Ovary (tissue), 10 donors: ENCODE measurements at places on chromosomes 13 and 19.
A peak's percentile ranks its signal among the peaks of the same experiment; 100 is the strongest.

- DNase-seq: no peak
Measured at GRCh38 chr19:8680676-8681344, 17.8 kb downstream of the ACTL9 start.

DNA sequence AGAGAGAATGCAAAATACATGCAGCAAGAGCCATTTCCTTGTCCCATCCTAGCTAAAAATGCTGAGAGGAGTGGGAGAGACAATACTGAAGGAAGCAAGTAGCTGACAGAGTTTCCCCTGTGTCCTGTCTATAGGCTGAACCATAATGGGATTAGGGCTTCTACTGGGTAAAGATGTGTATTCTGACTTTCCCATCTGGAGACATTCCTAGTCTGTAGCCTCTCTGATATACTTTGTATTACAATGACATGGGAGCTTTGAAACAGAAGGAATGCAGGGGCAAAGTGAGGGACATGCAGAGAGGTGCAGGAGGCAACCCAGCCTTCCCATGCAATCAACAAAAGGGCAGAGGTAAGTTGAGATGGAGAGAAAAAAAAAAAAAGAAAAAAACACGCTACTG lies 10.5 kb upstream of the GPC6 start:
- no peak for DNase-seq

- DNase-seq: no peak
Measured at GRCh38 chr19:45852983-45853382, 10.0 kb downstream of the SYMPK start.

GRCh38 chr19:7385062-7385461 lies 36.3 kb downstream of the ARHGEF18 start:
- no peak for DNase-seq

GRCh38 chr19:2973229-2973628 lies 4.1 kb upstream of the TLE6 start:
- no peak for DNase-seq

- no peak for DNase-seq
Measured at GRCh38 chr13:101556676-101557123, 104.2 kb downstream of the ITGBL1 start.

- peak; percentile 29 for DNase-seq
Measured at GRCh38 chr13:23547000-23547590, 23.1 kb upstream of the TNFRSF19 start.

GRCh38 chr19:1389033-1389940 lies 5.6 kb downstream of the NDUFS7 start:
- DNase-seq: no peak

- no peak for DNase-seq
Measured at GRCh38 chr13:99959127-99959539, 12.4 kb downstream of the ZIC5 start.

DNA sequence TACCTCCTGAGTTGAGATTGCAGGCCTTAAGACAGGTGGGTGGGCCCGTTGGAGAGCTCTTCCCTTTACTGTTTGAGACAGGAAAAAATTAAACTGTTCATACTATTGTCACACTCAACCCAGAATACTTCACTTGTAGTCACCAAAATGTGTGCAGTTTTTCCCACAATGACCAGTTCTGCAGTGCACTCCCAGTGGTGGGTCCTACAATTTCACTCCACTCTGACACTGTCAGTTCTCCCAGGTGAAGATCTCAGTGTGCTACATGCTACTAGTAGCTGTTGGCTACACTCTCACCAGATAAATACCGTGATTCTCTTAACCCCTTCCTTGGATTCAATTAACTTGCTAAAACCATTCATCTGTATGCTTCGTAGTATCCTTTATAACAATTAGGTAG lies 2.9 kb downstream of the ZNF665 start:
- no peak for DNase-seq

- DNase-seq: no peak
Measured at GRCh38 chr13:26811581-26811980, 51.0 kb upstream of the GPR12 start.

DNA sequence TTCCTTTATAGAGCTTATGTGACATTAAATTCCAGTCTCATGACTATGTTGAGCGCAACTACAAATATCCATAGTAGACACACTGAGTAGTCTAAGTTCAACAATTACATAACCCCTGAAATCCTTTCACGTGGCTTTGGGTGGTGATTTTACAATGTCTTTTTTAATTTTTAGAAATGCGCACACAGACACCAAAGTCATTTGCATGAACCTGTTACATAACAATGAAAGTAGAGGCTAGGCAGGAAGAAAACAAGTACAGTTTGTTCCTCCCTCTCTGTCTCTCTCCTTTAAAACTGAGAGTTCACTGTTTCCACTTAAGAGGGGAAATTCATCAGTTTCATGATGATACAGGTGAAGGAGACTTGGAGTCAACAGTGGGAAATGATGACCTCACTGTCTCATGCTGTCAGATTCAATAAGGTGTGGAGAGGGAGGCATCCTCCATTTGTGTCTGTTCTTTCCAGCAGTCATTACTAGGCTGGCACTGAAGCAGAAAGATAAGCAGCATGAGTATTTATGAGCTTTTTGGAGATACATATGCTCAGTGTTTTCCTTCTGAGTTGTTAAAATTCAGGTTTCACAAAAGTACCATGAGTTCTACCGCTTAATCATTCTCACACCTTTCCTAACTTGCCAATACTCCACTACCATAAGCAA lies 201.8 kb downstream of the LHFPL6 start:
- no peak for DNase-seq

DNA sequence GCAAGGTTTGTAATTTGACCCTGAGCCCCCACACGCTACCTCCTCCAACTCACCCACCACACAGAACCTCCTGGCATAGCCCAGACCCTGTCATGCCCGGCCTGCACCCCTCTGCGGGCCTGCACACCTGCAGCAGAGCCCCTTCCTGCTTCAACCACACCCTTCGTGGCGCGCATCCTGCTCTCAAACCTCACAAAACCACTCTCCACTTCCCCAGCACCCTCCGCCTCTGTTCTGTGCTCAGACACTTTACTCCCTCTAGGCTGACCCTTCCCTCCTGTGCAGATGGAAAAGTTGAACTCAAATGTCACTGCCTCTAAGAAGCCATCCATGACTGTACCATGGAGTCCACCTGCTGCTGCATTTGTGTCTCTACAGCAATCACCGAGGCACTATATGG lies 28.5 kb downstream of the FAAP24 start:
- DNase-seq: no peak

DNA sequence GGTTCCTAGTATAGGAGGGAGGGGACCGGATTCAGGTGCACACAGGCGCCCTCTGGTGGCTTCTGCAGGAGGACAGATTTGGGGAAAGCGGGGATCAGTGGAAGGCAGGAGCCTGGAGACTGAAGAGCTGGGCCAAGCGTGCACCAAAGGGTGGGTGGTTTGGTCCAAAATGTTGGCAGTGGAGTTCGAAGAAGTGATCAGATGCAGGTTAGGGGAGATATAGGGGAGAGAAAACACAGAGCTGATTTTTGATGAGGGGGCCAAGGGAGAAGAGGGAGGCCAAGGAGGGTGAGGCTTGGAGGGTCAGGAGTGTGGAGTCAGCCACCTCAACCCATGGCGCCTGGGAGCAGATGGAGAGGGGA lies 6.8 kb upstream of the CARM1 start:
- DNase-seq: peak; percentile 88

DNA sequence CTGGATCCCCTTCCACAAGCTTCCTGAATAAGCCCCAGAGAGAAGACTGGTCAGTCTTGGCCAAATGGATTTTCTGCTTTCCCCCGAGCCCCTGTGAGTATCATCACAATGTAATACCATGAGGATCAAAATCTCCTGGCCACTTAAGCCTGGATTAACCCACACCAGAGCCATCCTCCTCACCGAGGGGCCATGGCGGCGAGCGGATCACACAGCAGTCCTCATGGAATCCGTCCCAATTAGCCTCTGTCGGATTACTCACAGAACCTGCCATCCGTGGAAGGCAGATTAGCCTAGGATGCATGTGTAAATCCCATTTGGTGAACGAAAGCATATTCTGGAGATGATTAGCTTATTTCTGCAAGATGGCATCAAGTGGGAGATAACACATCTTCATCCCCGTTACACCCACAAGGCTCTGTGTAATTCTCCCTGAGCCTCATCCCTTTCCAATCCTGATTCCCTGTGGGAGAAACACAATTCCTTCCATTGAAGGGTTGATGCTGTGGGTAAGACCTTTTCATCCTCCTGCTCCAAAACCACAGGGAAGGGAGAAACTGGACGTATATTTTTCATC lies 42.5 kb downstream of the GNG7 start:
- no peak for DNase-seq

DNA sequence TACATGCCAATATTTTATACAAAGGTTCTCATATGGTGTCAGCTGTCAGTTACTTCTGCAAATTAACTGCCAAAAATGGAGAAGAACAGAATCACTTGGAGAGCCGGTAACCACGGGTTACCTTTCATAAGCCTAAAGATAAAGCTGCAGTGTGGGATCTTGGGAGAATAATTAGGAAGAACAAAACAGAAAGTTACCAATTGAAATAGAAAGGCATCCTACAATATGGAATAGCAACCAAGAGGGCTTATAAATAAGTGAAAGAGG lies 74.2 kb downstream of the TSHZ3 start:
- DNase-seq: no peak

DNA sequence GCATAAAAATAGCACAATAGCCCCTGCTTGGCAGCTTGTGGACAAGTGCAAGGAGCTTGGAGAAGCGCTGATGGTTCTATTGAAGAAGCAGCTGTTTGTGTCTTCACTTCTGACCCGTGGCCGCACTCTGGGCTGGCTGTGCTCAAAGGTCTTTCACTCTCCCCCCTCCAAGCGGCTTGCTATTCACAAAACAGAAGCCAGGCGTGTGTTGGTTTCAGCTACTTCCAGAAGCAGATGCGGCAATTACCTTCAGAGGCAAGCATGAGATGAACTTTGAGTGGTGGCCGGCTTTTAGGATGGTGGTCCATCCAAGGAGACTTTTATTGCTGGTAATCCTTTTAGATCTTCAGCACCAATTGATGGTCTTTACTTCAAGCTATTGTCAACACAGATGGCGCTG lies 188.5 kb upstream of the ARGLU1 start:
- no peak for DNase-seq

- DNase-seq: no peak
Measured at GRCh38 chr19:50239921-50240590, 36.6 kb downstream of the MYH14 start.

DNA sequence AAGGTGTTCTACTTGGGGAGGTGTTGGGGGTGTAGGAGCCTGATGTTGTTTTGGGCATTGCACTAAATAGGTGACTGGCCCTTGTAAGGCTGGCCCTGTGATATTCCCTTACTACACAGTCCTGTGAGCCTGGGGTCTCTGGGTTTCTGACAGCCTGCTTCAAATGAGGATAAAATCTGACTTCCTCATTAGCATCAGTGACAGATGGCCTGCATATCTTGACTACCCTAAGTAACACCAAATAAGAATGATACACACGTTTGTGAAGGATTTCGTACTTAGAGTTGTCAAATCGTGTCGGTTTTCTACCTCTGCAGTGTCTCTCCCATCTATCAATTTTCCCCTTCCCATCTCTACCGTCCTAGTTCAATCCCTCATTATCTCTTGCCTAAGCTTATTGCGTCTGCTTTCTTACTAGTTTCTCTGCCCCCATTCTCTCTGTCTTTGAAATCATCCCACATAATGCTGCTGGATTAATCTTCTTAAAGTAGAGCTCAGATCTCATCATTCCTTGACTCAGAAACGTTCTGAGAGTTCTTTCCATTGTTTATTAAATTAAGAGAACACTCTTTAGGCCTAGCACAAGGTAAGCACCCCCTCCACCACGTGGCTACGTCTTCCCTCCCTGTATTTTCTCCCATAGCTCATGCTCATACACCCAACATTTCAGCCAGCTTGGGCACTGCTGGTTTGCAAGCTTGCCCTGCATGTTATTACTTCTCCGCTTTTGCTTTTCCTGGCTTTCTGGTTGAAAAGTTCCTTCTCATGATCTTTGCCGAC lies 26.2 kb upstream of the CNMD start:
- no peak for DNase-seq

DNA sequence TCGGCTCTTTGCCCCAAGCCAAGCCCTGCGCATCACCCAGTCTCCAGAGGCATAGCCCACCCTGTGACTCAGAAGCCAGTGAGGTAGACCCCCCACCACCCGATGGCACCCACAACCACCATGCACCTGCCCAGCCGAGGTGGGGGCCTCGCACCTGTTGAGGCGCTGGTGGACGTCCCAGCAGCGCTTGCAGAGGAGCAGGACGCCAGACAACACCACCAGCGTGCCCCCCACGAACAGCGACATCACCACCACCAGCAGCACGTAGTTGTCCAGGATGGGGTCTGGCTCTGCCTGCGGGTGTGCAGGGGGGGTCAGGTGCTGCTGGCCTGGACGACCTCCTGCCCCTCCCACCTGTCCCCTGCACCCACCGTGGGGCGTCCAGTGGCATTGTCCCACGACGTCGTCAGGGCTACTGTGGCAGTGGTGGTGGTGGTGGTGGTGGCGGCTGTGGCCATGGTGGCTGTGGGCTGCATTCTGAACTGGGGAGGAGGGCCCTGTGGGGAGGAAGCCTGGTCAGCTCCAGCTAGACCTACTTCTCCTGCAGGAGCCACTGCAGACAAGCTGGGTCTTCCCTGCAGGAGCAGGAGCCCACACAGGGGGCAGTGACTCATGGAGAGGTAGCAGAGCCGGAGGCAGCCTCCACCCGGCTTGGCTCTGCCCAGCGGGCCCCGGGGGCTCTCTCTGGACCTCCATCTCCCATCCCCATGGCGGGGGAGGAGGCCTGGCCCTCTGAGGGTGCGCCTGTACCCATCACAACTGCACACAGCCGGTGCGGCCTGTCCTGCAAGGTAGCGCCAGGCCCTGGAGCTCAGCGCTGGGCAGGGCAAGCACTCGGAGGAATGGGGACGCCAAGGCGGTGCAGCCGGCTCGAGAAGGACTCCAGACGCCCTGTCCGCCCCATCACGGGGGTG lies 1.9 kb downstream of the CBARP start:
- no peak for DNase-seq

- DNase-seq: no peak
Measured at GRCh38 chr19:14775869-14776586, 2.3 kb downstream of the ADGRE2 start.

DNA sequence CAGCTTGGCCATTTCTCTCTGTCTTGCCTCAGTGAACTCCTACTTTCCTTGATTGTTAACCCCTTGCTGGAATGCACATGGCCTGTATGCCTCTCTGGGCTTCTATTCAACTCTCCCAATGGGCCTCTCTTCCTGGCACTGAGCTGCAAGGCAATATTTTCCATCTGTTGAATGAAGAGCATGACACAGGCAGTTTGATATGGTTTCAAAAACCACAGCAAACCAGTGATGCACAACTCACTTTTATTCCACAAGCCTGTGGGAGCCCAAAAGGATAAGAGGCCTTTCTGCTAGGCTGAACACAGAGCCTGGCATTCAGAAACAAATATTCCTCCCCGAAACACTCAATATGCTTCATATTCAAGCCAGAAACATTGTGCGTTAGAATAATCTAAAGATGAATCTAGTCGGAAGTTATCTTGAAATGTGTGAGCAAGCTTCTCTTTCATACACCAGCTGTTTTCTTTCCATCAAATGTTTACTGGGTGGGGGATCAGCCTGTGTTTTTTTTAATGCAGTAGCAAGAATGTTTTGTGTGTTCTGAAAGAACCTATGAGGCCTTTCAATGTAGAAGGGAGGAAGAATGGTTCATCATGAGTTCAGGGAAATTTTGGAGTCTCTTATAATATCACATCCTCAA lies 443.1 kb upstream of the SPRY2 start:
- no peak for DNase-seq
